ENCODE measurements at places on chromosomes 12 and 14.

- DNase-seq, result no peak
Observed at GRCh38 chr12:45986641-45987339, 3.6 kb downstream of the SCAF11 start.

DNA sequence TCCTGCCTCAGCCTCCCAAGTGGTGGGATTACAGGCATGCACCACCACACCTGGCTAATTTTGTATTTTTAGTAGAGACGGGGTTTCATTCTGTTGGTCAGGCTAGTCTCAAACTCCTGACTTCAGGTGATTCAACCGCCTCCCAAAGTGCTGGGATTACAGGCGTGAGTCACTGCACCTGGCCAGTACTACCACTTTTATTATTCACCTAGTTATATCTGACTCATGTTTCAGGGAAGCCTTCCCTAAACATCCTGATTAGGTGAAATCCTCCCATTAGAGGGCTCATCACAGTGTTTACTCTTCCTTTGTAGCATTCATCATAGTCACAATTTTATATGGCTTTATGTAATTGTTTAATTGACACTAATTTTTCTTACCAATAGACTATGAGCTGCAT lies 295.3 kb upstream of the SOX5 start:
- DNase-seq, result no peak

DNA sequence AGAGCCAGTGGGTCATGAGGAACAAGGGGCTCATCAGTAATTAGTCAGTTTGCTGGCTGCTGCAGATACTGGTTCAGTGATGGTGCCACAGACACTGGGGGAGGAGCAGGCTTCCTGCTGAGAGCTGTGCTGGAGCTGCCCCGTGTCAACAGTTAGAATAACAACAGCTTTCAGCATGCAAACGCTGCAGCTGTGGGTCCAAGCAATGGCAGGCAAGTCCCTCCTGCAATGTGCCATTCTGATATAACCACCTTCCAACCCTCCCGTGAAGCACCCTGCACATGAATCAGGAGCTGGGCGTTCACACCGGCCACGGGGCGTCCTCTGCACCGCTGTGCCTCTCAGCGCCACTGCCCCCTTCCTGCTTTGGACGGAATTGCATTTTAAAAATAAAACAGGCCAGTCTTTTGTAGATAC lies 258.4 kb upstream of the SFSWAP start:
- DNase-seq, result peak; percentile 9

- no peak for DNase-seq
Observed at GRCh38 chr12:49674318-49674981, 32.8 kb downstream of the FMNL3 start.

- DNase-seq, result no peak
Observed at GRCh38 chr12:86138770-86139169, 117.4 kb downstream of the MGAT4C start.

- DNase-seq, result no peak
Observed at GRCh38 chr14:23055147-23055550, 2.2 kb downstream of the CDH24 start.

DNA sequence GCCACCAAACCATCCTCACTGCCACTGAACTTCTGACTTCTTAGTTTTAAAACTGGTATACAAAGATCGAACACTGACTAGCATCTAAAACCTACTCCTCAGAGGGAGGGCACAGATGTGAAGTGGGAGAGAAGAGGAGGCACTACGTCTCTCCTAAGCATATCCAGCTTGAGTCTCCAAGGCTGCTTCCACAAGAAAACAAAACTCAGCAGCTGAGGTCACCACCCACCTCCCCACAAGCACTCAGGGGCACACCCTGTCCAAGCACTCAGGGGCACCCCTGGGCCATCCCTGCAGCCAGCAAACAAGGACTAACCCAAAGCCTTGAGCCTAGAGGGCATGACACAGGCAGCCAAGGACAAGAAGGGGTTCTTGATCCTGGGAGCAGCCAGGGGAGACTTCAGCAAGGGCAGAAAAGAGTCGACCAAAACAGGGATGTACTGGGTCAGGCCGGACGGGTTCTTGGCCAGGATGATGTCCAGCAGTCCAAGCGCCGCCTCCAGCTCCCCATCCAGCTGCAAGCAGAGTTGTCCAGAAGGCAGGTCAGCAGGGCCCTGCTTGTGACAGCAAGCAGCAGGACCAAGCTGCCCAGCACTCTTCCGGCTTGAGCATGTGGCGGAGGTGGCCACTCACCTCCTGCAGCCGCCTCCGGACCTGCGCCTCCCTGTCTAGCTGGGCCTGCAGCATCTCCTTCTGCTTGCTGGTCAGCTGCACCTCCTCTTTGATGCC lies 34.8 kb downstream of the GCN1 start:
- DNase-seq, result no peak

DNA sequence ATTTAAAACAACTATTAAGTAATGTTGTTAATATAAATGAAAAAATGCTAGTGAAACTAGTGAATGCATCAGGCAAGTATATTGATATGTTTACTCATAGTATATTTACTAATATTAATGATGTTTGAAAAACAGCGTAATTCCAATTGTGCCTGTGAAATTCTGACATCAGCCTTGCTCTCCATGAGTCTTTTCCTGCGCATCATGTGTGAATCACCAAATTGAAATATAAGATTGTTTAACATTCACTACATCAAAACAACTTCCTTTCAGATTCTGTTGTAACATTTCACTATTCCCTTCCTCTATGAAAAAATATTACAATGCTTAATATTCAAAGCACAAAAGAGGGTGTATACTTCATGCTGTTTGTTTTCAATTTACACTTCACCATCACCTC lies 1995.9 kb upstream of the SEL1L start:
- DNase-seq, result no peak

- DNase-seq, result no peak
Observed at GRCh38 chr14:69841656-69842055, 37.6 kb upstream of the SMOC1 start.

DNA sequence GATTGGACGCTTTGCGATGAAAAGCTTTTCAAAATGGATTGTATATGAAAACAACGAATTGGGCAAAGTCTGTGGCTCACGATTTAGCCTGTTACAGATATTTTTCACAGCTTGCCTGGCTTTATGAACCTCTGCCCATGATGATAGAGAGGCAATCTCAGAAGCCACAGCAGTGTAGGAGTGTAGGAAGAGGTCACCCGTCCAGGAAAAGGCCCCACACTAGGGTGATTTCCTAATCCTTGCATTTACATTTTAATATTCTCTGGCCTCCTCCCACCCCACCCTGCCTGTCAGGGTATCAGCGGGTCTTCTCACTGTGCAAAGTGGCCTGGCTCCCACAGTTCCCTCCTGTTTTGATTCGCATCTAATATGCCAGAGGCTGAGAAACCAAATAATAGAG lies 81.8 kb upstream of the FOXN3 start:
- no peak for DNase-seq

GRCh38 chr12:114686426-114686772 lies 2.4 kb upstream of the TBX3 start:
- DNase-seq, result no peak
